NCI-H510A treated with DMSO at 0.1 percent for 48 hours (cell line): ENCODE measurements at places on chromosomes 13 and 19.

DNA sequence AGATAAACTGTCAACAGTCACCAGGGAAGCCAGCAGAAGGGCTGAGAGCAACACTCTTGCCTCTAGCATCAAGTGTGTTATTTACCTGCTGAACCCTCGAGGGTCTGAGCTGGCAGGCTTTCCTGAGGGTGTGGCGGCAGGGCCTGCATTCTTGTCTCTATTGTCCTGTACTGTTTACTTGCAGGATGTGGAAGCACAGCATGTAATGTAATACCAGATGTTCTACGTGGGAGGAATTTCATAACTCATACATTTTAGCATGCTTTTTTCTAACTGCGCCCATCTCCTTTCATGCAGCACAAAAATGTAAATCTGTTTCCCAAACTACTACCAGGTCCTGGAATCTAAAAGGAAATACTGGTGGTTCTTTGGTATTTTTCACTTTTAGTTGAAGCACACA lies 153.1 kb downstream of the RGCC start:
- peak; percentile 4 for DNase-seq

GRCh38 chr13:51976423-51976822 lies 34.8 kb downstream of the ATP7B start:
- no peak for DNase-seq

GRCh38 chr19:16197188-16197621 lies 506 bp upstream of the AP1M1 start:
- DNase-seq, result no peak

- DNase-seq, result no peak
These were observed 172.4 kb downstream of the KDM4B start for GRCh38 chr19:5141129-5141849.

- DNase-seq, result no peak
These were observed 864.1 kb downstream of the PCDH17 start for GRCh38 chr13:58495668-58496067.

GRCh38 chr19:6564393-6564792 lies 26.6 kb downstream of the CD70 start:
- no peak for DNase-seq

DNA sequence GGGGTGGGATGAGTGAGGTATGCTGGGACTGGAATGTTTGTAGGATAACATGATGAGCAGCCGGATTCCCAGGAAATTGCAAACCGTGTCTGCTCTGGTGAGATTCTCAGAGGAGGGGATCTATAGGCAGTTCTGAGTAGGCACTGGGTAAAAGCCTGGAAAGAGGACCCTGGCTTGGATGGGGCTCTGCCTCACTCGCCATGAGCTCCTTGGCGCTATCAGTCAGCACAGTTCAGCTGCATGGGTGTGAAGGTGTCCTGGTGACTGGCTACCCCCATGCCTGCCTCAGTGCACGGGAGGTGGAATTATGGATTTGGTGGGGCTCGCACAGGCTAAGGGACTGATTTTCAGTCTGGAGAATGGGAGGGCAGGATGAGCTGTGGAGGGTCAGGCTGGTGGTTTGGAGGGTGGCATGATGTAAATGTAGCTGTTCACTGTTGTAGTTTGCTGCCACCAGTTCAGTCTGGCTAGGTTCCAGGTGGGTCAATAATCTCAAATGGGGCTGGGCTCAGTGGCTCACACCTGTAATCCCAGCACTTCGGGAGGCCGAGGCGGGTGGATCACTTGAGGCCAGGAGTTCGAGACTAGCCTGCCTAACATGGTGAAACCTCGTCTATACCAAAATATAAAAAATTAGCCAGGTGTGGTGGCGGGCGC lies 9.2 kb upstream of the ZNF627 start:
- DNase-seq, result no peak

DNA sequence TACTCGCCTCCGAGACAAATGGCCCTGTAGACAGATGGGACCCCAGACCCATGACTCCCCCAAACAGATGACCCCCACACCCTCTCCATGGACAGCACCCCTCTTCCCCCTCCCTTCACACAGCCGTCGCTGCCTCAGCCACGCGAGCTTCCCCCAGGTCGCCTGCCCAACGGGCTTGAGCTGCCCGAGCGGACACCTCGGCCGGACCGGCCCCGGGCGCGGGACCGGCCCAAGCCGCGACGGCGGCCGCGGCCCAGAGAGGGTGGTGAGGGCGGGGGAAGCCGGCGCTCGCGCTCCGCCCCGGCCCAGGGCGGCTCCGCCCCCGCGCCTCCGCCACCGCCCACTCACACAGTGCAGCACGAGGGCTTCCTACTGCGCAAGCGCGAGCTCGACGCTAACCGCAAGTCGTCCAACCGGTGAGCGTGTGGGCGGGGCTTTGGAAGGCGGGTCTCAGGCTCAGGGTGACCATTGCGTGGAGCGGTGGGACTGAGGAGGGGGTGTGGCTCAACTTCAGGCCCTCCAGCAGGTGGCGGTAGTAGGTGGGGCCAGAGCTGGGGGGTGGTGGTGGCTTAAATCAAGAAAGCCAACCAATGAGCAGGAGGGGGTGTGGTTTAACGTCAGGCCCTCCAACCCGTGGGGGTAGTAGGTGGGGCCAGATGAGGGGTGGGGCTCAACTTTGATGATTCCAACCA lies 6.2 kb upstream of the SHKBP1 start:
- peak; percentile 94 for DNase-seq

- DNase-seq, result no peak
These were observed 73.7 kb upstream of the SLC15A1 start for GRCh38 chr13:98826146-98826545.

GRCh38 chr19:4914736-4915501 lies 5.6 kb downstream of the UHRF1 start:
- peak; percentile 27 for DNase-seq

DNA sequence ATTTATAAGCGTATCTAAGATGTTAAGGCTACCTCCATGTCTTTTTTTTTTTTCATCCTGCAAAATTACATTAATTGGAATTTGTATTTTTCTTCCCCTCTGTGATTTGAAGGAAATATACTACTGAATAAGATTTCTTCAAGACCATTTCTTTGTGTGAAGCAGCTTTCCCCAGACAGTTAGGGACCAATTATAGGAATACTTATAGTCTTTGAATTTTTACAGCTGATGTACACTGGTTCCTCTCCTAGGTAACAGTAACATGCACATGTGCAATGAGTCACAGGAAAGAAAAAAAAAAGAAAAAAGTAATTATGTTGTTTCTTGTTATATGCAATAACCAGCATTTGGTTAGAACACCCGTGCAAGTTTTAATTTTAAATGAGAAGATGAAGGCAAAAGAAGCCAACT lies 82.0 kb downstream of the PCDH9 start:
- no peak for DNase-seq

- peak; percentile 1 for DNase-seq
These were observed 31.6 kb downstream of the MTRF1 start for GRCh38 chr13:41231786-41232185.

DNA sequence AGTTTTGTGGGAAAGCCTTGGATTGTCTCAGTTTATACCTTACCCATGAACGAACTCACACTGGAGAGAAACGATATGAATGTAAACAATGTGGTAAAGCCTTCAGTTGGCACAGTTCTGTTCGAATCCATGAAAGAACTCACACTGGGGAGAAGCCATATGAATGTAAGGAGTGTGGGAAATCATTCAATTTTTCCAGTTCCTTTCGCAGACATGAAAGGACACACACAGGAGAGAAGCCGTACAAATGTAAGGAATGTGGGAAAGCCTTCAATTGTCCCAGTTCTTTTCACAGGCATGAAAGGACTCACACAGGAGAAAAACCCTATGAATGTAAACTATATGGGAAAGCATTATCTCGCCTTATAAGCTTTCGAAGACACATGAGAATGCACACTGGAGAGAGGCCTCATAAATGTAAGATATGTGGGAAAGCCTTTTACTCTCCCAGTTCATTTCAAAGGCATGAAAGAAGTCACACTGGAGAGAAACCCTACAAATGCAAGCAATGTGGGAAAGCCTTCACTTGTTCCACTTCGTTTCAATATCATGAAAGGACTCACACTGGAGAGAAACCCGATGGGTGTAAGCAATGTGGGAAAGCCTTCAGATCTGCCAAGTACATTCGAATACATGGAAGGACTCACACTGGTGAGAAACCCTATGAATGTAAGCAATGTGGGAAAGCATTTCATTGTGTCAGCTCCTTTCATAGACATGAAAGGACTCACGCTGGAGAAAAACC lies 7.5 kb upstream of the ZNF440 start:
- DNase-seq, result no peak

- no peak for DNase-seq
These were observed 12.6 kb upstream of the SHD start for GRCh38 chr19:4266253-4267000.

- DNase-seq, result no peak
These were observed at the start of gene SPACA6 for GRCh38 chr19:51693260-51693659. TSS of gene SPACA6 (plus strand) at chr19:51693330. CDS start at chr19:51693527, 197 bp downstream.
